ENCODE measurements at places on chromosomes 16 and 17.
A peak's percentile ranks its signal among the peaks of the same experiment; 100 is the strongest.

- no peak for DNase-seq
These were observed 40.1 kb upstream of the CES5A start for GRCh38 chr16:55915096-55915827.

DNA sequence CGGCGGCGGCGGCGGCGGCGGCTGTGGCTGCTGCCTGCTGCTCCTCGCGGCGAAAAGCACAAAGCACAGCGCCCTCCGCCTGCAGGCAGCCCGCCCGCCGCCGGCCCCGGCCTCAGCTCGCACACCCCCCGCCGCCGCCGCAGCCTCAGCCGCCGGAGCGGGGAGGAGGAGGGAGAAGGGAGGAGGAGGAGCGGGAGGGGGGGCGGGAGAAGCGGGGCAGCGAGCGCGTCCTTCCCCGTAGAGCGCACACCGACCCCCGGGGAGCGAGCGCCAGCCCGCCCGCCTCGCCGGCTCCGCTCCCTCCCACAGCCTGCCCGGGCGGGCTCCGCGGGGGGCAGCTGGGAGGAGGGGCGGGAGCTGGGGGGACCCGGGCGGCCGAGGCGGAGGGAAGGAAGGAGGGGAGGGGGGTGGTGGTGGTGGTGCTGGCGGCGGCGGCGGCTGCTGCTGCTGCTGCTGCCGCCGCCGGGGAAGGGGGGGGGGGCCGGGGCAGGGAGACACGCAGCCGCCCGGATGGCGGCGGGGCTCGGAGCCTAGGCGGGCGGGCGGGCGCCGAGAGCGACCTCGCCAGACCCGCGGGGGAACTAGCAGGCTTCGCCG, at the start of gene UBTF:
TSS of gene UBTF (minus strand) at position 60 of the 597 bp plus-strand sequence. CDS start 1,446 bp downstream, outside the sequence.
- DNase-seq: peak; percentile 78

GRCh38 chr17:11205659-11206058, 35.4 kb upstream of the SHISA6 start:
- DNase-seq: no peak

DNA sequence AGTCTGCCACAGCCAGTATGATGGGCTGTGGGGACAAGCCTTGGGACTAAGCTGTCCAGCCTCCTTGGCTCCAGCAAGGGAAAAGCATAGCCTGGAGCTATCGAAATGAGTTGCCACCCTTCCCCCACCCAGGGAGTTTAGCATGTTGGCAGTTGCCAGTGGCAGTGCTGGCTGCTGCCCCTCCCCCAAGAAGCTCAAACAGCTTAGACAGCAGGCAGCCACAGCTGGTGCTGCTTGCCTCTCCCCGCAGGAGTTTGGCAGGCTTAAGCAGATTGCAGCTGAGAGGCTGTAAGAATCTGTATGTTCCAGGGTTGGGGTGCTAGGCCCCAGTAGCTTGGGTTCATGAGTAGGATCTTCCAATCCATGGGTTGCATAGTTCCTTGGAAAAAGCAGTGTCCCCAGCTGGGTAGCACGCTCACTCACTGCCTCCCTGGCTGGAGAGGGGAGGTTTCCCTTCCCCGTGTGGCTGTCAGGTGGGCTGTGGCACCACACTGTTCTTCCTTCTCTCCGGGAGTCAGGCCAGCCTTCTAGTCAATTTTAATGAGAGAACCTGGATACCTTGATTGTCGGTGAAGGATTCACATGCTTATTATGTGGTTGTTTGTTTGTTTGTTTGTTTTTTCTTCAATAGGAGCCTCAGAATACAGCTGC, 506.1 kb downstream of the CDH11 start:
- DNase-seq: no peak

DNA sequence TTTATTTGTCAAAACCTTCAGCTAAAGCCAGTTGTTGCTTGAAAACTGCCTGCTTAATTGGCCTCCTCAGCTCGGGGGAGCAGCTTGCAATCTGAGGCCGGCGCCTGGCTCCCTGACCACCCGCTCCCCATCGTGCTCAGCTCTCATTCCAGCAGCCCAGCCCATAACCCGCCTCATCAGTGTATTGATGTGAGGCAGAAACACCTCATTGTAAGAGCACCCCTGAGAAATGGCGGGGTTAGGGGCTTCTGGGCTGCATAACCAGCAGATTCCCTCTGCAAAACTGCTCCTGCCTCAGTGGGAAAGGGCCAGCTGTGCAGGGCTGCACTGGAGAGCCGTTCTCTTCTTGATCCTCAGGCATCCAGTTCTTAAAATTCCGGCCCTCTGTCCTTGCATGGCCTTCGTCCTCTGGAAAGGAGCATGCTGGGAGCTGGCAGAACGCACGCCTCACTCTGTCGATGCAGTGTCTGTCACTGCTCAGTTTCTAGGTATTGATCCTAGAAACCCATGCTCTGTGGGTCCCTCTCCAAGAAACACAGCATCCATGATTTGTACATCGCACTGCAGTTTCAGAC, 113.8 kb upstream of the CHMP6 start:
- no peak for DNase-seq

DNA sequence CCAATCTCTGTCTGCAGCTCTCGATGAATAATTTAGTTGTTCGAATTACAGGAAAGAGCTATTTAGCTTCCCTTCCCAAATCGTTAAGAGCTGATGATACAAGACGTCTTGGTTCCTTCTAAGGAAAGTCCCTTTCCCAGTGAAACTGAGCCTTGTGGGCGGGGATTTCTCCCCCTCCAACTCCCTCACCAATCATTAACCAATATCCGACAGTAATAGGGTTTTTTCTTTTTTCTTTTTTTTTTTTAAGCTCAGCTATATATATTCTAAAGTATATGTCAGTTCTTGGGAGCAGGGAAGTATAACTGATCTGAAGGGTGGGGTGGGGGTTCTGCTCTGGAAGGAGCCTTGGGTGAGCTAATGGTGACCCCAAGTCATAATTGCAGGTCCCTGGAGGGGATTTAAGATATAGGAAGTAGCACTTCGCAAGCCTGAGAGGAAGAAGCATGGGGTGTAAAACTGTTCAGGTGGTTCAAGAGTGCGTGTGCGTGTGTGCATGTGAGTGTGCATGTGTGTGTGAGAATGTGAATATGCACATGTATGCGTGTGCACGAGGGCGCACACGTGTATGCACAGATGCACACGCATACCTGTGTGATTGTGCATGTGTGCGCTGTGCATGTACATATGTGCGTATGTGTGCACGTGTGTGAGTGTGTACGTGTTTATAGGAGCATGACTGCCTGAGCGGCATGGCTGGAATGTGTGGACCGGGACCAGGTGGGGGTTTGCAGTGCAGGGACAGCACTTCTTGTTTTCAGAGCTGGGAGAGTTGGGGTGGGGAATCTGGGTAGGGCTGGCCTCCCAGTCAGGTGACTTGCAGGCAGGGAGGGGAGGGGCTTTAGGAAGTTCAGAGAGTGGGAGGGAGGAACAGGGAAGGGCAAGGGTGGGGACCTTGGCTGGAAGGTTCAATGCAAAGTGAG, 42.7 kb downstream of the SOCS3 start:
- no peak for DNase-seq

- DNase-seq: no peak
These were observed 51.5 kb upstream of the AQP8 start for GRCh38 chr16:25165284-25165683.

- DNase-seq: peak; percentile 26
These were observed 75.7 kb downstream of the SPAG9 start for GRCh38 chr17:51044976-51045375.

DNA sequence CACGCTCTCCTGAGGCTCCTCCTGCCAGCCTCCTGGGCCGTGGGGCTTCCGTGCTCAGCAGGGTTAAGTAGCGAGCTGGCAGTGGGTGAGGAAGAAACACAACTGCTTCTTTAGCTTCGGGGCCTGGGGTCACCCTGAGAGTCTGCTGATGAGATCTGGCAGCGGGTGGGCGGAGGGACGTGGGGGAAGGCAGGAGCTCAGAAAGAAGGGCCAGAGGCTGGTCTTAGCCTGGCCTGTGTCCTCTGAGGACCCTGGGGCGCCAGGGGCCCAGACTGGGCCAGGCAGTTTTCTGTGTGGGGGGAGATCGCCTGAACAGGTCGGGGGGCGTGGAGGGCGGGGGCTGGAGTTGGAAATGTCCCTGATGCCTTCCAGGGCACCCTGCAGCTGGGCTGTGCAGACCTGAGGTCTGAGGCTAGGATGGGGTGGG, 97.8 kb upstream of the GSE1 start:
- DNase-seq: no peak

DNA sequence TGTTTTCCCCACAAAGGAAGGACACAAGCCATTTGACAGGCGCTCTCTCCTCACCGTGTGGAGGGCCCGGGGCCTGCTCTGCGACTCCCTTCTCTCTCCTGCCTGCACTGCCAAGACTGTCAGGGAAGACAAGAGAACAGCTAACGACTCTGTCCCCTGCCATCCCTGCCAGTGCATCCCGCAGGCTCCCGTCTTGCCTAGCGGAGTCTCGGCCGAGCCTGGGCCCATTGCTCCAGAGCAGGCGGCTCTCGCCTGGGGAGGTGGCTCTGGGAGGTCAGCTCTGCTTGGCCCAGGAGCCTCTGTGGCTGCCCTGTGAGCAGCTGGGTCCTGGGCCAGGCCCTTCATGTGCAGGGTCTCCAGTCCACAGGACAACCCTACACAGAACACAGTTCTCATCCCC, 53.0 kb downstream of the WNT3 start:
- DNase-seq: no peak

GRCh38 chr17:21452377-21453143, 76.4 kb downstream of the KCNJ12 start:
- DNase-seq: peak; percentile 58

- no peak for DNase-seq
These were observed 631 bp downstream of the TRAF7 start for GRCh38 chr16:2155977-2156848.

- no peak for DNase-seq
These were observed 16.1 kb upstream of the CRHR1 start for GRCh38 chr17:45768000-45768399.

- DNase-seq: no peak
These were observed 51.2 kb downstream of the CLEC16A start for GRCh38 chr16:10995565-10995964.

GRCh38 chr17:28897769-28898526, 415 bp upstream of the FLOT2 start:
- no peak for DNase-seq

- DNase-seq: peak; percentile 95
These were observed at the start of gene CLTC for GRCh38 chr17:59619298-59620063. Gene CLTC, plus strand, starts transcription at chr17:59619895. Its CDS starts 237 bp downstream, at chr17:59620132.
